NCI-H187 treated with DMSO at 0.1 percent for 48 hours (cell line): ENCODE measurements at places on chromosomes 16 and 17.

- DNase-seq, result no peak
These were observed 62.5 kb downstream of the FTO start for GRCh38 chr16:53766304-53767016.

GRCh38 chr16:62814891-62815290, 778.7 kb upstream of the CDH8 start:
- DNase-seq, result no peak

GRCh38 chr16:51752438-51752995, 601.4 kb upstream of the SALL1 start:
- no peak for DNase-seq

DNA sequence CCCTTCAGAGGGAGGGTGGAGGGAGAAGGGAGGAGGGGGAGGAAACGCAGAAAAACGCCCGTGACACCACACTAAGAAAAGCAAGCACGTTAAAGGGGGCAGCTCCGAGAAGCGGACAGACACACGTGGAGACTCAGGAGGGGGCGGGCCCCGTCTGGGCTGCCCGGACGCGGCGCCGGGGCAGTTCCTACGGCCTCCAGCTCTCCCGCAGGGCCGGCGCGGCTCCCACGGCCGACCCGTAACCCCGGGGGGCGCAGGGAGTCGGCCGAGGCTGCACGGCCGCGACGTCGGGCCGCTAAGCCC, 362 bp downstream of the KLHDC4 start:
- DNase-seq, result no peak

DNA sequence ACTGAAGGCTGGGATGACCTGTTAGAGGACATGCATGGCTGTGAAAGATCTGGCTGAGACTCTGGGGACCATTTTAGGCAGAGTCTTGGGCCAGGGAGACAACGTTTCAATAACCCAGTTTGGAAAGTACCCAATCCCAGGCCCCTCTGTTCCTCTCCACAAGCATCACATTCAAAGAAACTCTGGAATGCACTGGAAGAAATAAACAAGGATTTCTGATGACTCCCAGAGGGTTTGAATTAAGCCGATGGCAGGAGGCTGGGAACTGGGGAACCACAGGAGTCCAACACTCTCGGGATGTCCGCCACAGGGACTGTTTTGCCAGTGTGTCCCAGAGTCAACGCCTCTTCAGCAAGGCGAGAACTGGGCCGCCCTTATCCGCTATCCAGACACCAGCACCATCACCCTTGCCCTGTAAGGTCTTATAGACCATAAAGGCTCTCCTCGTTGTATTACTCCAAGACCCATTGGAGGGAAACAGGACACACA, 3.3 kb downstream of the PMP22 start:
- DNase-seq, result no peak

GRCh38 chr17:41444186-41444585, 3.4 kb upstream of the KRT38 start:
- no peak for DNase-seq

- no peak for DNase-seq
These were observed 494.6 kb downstream of the CDH11 start for GRCh38 chr16:64627288-64627687.
